ENCODE measurements at places on chromosomes 5 and 9.

DNA sequence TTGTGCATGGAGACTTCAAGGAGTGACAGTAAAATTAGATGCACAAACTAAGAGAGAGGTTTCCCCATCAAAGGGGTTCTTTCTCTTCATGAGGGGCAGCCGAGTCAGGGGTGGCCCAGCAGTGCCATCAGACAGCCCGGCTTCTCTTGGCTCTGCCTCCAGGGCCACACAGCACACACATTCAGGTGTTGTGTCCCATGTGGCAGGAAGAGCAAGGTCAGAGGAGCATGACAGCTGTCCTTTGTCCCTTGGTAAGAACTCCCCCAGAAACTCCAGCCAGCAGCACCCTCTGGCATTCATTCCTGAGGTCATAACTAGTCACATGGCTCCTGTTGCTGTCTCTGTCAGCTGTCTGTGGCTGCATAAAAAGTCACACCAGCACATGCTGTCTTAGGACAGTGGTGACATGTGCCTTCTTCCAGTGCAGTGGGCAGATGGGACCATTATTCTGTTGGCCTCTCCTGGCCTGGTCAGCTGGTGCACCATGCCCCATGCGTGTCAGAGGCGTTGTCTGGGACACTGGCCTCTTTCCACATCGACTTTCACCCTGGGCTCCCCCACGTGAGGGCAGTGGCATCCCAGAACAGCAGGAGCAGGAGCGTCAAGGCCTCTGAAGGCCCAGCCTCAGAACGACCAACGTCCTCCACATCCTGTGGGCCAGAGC is 78.4 kb upstream of the OTULINL start:
- no peak for DNase-seq

DNA sequence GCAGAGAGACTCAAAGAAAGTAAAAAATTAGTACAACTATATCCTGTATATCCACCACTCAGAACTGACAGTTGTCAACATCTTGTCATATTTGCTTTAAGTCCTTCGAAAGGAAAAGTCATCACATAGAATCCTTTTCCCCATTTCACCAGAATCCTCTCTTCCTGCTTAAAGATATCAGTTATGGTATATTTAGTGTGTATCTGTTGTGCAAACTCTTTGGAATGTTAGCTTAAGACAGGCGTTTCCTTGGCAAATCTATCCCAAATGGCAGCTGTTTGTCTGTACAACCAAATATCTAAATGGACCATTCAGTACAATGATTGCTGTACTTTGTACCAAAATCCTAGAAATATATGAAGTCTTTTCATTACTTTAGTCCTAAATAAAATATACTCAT is 98.5 kb downstream of the ITGA1 start:
- no peak for DNase-seq

DNA sequence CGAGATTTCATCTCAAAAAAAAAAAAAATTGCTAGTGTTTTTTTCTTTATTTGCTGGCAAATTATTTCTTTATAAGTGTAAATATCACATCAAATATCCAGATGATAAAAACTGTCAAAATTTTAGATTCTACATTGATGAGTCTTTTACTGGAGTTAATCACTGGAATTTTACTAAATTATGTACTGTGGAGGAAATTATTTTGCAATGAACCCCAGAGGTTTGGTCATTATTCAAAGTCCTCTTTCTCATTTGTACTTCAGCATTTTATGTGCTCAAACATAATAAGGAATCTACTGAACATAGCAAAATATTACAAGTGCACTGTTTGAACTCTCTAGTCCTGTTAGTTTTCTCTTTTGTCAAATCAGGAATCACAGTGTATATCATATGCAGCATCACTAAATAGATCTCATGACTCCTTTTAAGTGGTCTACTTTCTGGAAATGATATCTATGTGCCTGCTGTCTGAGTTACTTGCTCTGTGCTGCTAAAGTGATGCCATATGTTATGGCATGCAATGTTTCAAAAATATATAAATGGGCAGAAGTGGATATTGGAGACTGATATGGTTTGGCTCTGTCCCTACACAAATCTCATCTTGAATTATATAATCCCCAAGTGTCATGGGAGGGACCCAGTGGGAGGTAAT is 18.0 kb downstream of the OTULINL start:
- no peak for DNase-seq

DNA sequence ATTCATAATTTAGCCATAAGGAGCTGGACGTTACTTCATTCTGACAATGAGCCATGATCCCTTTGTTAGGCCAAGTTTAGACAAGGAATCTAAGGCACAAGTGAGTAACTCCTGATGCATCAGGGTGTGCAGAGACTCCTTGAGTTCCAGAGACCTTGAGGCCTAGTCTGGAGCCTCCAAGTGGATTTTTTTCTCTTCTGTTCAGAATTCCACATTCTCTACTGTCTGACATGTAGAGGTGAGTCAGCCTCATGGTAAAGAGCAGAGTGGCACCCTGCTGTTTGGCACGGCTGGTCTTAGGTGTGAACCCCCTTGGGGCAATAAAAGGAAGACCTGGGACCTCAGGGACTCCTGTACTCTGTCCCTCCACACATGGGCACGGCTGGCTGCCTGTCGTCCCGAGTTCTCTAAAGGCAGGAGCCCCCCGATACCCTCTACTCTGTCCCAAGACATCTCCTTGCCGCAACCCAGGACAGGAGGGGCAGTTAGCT is 22.0 kb upstream of the TGFBI start:
- DNase-seq = no peak

DNA sequence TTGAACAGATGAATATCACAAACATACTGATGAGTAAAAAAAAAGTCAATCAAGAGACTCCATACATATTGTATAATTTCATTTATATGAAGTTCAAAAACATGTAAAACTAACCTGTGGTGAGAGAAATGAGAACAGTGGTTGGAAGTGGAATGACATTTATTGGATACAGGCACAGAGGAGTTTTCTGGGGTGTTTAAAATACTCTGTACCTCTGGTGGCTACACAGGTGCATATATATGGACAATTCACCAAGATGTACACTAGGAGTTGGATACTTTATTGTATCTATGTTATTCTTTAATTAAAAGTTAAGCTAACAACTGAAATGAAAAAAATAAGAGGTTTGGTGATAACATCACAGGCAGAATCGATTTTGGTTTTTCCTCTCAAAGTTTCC is 14.1 kb downstream of the FOXD1 start:
- DNase-seq = no peak

DNA sequence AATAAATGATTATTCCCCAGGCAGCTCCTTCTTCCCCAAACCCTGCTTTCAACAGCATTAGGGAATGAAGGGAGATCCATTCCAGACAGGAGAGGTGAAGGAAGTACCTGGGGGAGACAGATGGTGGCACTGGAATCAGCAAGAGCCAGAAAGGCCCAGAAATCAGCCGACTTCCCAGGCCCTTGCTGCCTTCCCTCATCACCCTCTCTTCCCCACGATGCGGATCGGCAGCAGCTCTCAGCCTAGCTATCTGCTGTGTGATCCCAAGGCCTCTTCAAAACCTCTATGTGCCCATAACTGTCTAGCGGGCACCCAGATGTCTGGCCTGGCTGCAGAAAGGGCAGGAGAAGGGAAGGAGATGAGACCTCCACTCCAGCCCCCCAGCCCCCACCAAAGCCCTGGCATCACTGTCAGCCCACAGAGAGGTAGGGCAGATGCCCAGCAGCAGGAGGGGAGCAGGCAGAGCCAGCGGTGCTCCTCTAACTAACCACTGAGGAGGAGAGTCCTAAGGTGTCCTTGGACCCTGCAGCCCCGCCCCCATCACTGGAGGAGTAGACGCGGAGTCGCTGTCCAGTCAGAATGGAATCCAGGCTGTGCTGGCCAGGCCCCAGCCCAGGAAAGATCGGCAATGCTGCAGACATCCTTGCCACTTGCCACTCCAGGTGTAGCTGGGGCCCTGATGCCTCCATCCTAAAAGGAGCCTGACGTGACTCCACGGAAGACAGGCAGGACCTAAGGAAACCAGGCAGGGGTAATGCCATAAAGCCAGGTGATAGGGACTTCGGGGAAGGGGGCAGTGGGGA is 12.7 kb downstream of the CNTFR start:
- DNase-seq = no peak

Data from stimulated activated naive CD8-positive, alpha-beta T cell treated with anti-CD3 and anti-CD28 coated beads, Interleukin-15, Interleukin-2, amounts not matched to agents 100 U/mL and 50 U/mL, for 24 hours (primary cell).